ENCODE measurements at places on chromosomes 4 and X.
A peak's percentile ranks its signal among the peaks of the same experiment; 100 is the strongest.

DNA sequence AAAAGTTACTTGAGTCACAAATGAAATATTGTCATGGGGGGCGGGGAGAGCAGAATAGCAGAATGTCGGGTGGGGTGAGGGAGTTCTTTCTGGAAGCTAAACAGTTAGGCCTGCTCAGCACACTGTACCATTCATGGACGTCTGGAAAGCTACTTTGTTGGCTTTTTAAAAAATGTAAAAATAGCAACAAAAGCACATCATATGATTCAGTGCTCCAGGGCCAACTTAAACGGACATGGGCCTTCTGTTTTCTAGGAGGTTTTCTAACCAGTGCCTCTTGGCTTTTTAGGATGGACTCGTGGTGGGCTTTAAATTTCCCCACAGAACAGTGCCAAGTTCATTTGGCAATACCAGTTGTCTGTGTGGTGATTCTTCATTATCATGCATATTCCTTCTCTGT is 57.4 kb upstream of the CLCN4 start:
- no peak for DNase-seq

DNA sequence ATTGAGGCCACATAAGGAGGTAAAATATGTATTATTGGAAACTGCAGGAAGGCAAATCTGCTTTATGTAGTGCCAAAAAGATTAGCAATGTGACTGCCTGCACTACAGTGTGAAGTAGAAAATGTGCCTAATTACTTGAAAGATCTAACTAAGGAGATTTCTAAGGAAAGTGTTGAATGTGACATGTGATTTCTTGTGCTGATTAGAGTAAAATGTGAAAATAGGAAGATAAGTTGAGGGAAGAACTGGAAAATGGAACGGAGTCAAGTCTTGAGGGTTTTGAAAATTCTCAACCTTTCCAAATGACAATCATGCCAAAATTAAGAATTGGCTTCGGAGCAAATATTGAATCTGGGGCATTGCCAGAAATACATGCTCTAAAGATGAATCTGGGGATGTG is 209.5 kb upstream of the SPOCK3 start:
- no peak for DNase-seq

- peak; percentile 6 for DNase-seq
Observed at GRCh38 chr4:11165052-11165451, 263.6 kb downstream of the HS3ST1 start.

GRCh38 chrX:119617517-119618164 is 11.4 kb upstream of the NKRF start:
- no peak for DNase-seq

DNA sequence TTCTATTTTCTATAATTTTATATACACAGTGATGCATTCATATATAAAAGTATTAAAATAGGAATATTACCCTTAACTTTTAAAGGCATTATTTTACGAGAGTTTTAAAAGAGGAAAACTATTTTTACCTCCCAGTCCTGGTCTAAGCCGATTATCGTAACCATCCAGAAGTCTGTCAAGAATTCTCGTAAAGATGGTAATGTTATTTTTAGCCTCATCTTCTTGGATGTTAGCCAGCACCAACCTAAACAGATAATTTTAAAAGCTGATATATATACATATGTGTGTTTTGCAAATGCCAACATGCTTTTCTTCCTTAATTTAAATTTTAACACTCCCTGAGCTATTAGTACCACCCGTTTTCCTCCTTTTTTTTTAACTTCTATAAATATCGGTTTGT is 4.0 kb downstream of the GABRA2 start:
- no peak for DNase-seq

GRCh38 chr4:8909548-8909947 is 37.9 kb upstream of the HMX1 start:
- no peak for DNase-seq

GRCh38 chrX:14051416-14051815 is 21.7 kb upstream of the GEMIN8 start:
- DNase-seq = no peak

- no peak for DNase-seq
Observed at GRCh38 chr4:70288651-70289050, 46.1 kb upstream of the CABS1 start.

DNA sequence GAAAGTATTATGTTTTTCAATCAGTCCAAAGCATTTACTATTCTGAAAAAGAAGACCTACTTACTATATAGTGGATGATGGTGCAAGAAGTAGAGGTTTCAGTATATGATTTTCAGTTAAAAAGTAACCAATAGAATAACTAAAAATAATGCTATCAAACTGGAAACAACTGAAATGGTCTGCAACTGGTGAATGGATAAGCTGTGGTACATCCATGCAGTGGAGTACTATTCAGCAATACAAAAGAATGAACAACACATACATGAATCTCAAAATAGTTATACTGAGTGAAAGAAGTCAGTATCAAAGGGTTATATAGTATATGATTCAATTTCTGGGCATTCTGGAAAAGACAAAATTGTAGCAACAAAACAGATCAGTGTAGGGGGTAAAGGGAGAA is 55.9 kb downstream of the PLAC1 start:
- DNase-seq = no peak

DNA sequence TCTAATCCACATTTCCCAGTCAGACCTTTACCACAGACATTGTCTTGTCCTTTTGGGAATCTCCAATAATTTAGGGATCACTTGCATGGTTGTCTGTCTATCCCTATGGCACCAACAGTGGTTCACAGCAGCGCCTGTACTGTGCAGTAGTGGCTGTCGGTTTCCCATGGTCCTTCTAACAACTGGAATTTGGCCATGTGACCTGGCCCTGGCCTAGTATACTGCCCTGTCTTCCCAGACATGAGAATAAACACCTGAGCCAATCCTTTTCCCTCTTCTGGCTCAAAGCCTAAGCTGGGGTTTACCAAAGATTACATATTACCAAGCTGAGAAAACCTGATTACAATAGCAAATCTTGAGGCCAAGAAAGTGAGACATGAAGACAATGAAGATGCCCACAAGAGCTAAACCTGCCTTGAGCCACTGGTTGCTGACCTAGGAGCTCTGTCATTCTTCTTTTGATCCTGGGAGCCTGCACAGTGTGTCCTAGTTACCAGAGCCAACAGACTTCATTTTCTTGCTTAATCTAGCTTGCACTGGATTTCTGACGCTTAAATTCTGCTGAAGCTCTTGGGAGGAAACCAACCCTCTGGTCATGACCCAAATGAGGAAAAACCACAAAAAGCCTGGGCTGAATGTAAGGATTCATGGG is 92.1 kb downstream of the SCD5 start:
- DNase-seq = peak; percentile 17

Measured in iris pigment epithelial cell (primary cell).